ENCODE measurements at places on chromosomes 11 and 22. TPM values are rescaled to one million over a fixed set of nuclear protein-coding genes. Genes with fewer than 3 reads are reported as not detected.

GRCh38 chr22:39719559-39720450 is 149.3 kb downstream of the CACNA1I start:
- DNase-seq: no peak

- DNase-seq: no peak
Measured at GRCh38 chr22:47057916-47058585, 295.6 kb downstream of the TBC1D22A start.

- DNase-seq: no peak
Measured at GRCh38 chr11:34891611-34892010, 24.6 kb downstream of the APIP start.

- DNase-seq: no peak
Measured at GRCh38 chr11:36558571-36559413, 9.0 kb upstream of the RAG1 start.

GRCh38 chr22:41931701-41932269 is 5.2 kb upstream of the TNFRSF13C start:
- no peak for DNase-seq

ENTHD1 gene
- total RNA-seq: not detected

MS4A12 gene
- not detected for total RNA-seq

CAPRIN1 gene
- total RNA-seq: 356 TPM

SCGB1D1 gene
- total RNA-seq: not detected

DNA sequence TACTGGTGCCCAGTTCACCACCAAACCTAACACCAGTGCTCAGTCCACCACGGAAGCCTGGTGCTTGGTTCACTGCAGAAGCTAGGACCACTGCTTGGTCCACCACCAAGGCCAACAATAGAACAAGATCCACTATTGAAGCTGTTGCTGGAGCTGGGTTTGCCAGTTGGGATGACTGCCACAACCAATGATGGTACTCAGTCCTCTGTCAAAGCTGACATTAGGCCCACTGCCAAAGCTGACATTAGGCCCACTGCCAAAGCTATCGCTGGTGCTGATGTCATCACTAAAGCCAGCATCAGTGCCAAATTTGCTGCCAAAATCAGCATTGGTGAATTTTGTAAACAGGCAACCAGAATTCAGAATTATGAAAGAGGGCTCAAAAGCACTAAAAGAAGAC is 1850.2 kb upstream of the RAG2 start:
- DNase-seq: no peak
